Omental fat pad (tissue), 4 donors: ENCODE measurements at places on chromosomes 4 and X.

DNA sequence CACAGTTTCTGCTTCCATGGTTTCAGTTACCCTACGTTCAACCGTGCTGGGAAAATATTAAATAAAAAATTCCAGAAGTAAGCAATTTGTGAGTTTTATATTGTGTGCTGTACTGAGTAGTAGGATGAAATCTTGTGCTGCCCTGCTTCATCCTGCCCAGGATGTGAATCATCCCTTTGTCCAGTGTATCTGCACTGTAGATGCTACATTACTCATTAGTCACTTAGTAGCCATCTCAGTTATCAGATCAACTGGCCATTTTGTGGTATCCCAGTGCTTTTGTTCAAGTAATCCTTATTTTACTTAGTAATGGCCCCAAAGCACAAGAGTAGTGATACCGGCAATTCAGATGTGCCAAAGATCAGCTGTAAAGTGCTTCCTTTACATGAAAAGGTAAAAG, 97.9 kb downstream of the COX18 start:
- DNase-seq, result no peak

GRCh38 chr4:121881158-121881557, 10.9 kb upstream of the BBS7 start:
- no peak for DNase-seq

DNA sequence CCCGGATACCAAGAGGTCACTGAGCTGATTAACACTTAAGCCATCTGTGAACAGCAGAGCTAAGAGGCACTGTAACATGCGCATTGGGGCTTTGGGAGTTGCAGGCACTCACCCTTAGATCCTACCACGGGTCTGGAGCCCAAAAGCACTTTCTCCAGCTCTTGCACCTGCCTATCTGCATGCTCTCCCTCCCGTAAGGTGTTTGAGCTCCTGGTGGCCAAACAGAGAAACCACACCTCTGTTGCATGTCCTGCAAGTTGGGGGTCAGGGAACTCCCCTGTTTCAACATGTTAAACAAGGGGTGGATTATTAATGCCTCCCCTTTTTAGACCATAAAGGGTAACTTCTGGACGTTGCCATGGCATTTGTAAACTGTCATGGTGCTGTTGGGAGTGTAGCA, 49.8 kb downstream of the GYPA start:
- no peak for DNase-seq

DNA sequence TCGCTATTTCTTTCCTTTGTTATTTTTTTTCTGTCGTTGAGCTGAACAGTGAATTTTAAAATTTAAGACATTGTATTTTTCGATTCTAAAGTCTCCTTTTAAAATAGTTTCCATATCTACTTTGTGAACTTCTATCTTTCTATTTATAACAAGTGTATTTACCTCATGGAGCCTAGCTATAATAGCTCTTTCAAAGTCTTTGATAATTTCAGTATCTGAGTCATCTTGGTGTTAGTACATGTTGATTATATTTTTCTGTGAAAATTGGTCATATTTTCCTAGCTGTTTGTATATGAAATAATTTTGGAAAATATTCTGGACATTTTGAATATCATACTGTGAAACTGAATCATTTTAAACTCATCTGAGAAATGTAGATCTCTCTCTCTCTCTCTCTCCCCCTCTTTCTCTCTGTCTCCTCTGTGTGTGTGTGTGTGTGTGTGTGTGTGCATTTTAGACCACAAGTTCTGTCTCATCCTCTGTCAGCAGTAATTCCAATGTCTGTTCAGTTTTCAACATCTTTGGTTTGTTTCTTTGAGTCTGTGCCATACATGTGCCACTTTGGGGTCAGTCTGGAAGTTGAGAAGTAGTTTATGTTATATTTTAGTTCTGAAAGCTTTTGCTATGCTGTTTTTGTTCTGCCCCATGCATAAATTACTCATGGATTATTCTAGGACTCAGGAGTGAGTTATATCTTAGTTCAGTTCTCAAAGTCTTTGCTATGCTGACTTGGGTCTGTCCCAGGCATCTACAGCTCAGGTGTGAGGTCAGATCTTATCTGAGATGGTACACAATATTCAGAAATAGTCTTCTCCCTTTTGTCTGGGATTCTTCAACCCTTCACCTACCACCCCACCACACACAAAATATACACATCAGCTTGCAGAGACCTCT, 366.4 kb upstream of the CASK start:
- no peak for DNase-seq

GRCh38 chr4:17335371-17335770, 176.5 kb downstream of the QDPR start:
- DNase-seq, result no peak

GRCh38 chr4:186693159-186693815, 30.4 kb downstream of the FAT1 start:
- peak; percentile 48 for DNase-seq

GRCh38 chrX:102835504-102836146, 101.4 kb upstream of the RAB40AL start:
- DNase-seq, result no peak

DNA sequence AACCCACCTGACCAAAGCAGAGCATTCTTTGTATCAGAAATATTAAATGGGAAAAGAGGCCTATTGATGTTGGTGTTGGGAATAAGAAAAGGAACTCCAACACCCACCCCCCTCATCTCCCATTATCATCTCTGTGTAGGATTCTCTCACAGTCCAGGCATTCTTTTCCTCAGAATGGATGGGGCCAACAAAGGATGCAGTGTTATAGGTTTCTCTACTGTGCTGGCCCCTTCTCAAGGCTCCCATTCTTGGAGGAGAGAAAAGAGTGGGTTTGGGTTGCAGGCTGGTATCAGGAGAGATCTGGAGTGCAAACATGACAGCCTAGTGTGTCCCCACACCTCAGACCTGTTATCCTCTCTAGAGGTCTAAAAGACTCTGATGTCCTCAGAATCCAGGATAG, 59.6 kb downstream of the UGT8 start:
- DNase-seq, result no peak

DNA sequence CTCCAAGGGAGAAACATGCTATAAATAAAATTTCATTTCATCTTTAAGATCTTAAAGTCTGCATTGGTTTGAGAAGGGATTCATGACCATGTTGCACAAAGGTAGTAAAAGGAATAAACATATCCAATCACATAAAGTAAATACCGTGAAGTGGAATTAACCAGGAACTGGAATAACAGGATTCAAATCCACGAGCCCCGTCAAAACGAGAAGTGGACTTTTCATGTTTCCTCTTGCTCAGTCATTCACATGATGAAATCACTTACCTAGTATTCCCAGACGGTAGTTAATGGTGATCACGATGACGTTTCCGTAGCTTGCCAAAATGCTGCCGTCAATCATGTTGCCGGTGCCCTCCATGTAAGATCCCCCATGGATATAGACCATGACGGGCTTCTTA, 199.7 kb downstream of the NLGN4X start:
- DNase-seq, result no peak

DNA sequence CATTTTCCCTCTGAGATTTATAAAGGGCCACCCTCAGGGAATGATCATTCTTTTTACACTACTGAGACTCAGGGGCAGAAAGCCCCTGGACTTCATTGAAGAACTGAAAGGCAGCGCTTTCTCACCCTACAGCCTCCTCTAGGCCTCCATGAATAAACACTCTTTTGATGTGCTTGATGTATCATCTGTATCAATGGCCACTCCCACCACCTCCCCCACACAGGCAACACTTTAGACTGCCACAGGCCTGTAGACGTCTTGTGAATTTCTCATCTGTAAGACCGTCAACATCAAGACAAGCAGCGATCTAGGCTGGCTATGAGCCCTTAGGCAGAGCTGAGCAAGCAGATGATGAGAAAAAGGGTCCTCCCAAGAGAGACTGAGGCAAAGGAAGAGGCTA, 123.2 kb downstream of the HUWE1 start:
- no peak for DNase-seq

DNA sequence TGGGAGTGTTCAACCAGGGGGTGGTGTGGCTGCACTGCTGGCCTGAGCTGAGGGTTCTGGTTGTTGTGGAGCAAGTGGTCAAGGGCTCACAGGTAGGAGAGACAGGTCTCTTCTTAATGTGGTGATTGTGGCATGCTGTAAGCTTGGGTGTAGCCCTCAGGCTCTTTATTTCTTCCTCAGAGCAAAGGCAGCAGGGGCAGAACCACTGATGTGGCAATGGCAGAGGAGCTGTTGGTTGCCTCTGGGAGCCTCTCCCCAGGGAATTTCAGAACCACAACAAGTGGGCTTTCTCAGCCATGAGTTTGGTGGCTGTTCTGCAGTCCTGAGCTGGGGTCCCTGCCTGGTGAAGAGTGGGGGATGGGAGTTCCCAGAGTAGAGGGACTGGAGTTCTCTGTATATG, 1017.2 kb downstream of the SH3BGRL start:
- no peak for DNase-seq

GRCh38 chr4:184790826-184791225, 34.9 kb downstream of the ACSL1 start:
- no peak for DNase-seq

- DNase-seq, result no peak
Observed at GRCh38 chr4:138235419-138235952, 6.7 kb downstream of the SLC7A11 start.

GRCh38 chr4:76977736-76978350, 28.3 kb downstream of the SEPTIN11 start:
- DNase-seq, result no peak

- no peak for DNase-seq
Observed at GRCh38 chr4:69957209-69957608, 8.3 kb downstream of the CSN2 start.

GRCh38 chr4:26459756-26460530, 30.3 kb downstream of the CCKAR start:
- no peak for DNase-seq

DNA sequence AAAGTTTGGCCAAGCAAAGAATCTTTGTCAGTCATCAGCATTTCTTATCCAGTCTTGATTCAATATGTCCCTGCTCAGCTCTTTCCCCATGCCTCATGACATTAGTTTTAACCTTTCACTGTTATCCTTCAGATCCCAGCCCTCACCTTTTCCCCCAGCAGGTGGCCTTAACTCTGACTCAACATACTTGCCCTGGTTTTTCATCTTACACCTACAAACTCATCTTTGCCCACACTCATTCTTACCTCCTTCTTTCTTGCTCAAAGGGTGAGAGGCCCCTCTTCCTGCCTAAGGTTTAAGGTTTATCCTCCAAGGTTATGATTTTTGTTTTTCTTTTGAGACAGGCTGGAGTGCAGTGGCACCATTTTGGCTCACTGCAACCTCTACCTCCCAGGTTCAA, 10.6 kb upstream of the ANXA5 start:
- no peak for DNase-seq

DNA sequence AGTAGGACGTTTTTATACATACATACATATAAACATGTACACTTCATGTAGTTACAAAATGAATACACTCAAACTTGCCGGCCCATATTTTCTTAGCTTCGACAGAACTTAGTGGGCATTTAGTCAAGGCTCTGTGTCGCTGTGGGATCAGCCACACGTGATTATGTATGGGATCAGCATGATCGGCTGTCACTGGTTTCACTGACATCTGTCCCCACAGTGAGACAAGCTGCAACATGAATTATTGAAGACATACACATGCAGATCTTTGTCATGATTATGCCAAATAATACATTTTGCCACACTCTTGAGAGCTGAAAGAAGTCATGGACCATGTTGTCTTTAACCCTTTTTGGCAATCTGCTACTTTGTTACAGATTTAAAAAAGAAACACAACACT, 38.2 kb upstream of the NAA11 start:
- no peak for DNase-seq

DNA sequence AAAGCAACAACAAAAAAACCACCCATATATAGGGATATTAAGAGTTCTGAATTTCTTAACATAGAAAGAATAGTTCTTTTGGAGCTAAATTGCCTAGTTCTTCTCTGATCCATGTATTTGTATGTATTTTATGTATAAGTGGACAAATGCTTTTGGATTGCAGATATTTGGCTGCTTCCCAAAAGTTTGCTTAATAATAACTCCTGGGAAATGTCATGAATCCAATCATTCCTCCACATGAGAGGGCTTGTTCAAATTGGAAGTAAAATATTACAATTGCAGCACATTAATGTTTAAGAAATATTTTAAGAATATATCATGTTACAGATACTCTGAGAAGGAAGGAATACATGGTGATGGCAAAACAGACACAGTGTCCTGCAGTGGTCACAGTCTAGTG, 71.5 kb upstream of the PAGE3 start:
- DNase-seq, result no peak

- no peak for DNase-seq
Observed at GRCh38 chr4:7299010-7299907, 106.9 kb downstream of the SORCS2 start.

DNA sequence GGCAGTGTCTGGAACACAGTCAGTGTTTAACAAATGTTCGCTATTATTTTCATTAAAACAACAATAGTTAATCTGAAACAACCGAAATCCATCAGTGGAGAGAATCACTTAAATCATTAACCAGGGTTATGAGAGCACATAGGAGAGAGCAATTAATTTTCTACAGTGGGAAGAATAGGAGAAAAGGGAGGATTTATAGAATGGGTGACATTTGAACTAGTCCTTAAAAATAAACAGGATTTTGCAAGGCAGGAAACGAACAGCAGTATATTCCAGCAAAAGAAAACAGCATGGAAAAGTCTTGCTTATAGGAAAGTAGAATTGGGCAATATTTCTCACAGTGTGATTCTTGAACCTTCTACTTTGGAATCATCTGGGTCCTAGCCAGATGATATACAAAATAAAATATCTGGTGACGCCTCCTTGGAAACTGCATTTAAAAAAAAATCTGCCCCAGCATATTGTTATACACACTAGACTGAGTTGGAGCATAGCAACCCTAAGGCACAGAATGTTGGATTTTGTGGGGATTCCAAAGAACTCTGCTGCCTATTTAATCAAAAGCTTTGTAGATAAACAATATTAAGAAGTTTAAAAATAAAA, 56.1 kb downstream of the INTS12 start:
- no peak for DNase-seq

DNA sequence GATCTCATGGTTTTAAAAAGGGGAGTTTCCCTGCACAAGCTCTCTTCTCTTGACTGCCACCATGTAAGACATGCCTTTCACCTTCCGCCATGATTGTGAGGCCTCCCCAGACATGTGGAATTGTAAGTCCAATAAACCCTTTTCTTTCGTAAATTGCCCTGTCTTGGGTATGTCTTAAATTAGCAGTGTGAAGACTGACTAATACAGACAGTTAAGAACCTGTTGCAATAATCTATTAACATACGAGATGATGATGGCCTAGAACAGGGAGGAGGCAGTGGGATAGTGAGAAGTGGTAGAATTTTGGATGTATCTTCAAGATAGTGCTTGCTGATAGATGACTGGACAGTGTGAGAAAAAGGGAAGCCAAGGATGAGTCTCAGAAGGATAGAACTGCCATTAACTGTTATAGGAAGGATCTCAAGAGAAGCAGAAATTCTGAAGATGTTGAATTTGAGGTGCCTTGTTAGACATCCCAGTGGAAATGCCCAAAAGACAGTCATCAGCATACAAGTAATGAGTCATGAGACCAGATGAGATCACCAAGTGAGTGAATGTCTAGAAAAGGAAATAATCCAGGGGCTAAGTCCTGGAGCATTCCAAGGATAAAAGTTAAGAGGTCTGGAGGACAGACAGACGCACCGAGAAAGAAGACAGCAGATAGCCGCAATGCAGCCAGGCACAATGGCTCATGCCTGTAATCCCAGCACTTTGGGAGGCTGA, 38.8 kb upstream of the UGDH start:
- DNase-seq, result no peak
